ENCODE measurements at places on chromosomes 4 and X. TPM values are rescaled to one million over a fixed set of nuclear protein-coding genes. Genes with fewer than 3 reads are reported as not detected.

The UBQLN2 gene
- total RNA-seq = 11.6 TPM

The RNF212 gene
- total RNA-seq = 0.25 TPM

DNA sequence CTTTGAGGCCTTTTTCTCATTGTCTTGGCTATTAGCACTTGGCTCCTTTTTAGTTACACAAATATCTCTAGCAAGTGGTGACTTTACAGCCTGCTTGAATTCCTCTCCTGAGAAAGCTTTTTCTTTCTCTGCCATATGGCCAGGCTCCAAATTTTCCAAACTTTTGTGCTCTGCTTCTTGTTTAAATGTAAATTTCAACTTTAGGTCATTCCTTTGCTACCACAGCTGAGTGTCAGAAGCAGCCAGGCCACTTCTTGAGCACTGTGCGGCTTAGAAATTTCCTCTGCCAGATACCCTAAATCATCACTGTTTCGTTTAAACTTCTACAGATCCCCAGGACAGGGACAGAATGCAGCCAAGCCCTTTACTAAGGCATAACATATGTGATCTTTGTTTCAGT lies 222.4 kb downstream of the FBXO8 start:
- DNase-seq = no peak

DNA sequence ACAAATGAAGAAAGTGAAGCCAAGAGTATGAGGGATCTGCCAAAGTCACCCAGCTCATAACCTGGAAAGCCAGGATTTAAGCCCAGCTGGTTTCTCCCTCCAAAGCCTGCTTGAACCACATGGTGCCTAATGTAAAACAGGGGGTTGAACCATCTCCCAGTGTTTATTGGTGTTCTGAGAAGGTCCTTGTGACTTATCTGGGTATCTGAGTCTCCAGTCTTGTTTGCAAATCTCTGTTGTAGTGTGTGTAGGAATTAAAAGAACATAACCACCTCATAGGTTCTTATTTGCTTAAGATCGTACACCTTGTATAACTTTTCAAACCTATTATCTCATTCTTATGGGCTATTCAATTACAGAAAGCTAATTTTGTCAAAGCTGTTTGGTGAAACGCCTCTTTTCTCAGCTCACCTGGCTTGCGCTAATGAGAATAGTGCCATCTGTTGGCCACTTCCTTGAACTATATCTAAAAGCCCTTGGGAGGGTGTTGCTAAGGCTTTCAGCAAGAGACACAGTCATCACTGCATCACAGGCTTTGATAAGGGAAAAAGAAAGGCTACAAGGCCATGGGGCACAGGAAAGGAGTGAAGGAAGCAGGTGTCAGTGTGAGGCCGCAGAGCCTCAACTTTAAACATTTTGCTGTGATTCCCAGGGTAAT lies 34.0 kb downstream of the ETDB start:
- no peak for DNase-seq

- no peak for DNase-seq
Observed at GRCh38 chr4:7506119-7506518, 71.4 kb upstream of the PSAPL1 start.

The FABP2 gene
- not detected for total RNA-seq

The GRIA3 gene
- total RNA-seq = 3.1 TPM

DNA sequence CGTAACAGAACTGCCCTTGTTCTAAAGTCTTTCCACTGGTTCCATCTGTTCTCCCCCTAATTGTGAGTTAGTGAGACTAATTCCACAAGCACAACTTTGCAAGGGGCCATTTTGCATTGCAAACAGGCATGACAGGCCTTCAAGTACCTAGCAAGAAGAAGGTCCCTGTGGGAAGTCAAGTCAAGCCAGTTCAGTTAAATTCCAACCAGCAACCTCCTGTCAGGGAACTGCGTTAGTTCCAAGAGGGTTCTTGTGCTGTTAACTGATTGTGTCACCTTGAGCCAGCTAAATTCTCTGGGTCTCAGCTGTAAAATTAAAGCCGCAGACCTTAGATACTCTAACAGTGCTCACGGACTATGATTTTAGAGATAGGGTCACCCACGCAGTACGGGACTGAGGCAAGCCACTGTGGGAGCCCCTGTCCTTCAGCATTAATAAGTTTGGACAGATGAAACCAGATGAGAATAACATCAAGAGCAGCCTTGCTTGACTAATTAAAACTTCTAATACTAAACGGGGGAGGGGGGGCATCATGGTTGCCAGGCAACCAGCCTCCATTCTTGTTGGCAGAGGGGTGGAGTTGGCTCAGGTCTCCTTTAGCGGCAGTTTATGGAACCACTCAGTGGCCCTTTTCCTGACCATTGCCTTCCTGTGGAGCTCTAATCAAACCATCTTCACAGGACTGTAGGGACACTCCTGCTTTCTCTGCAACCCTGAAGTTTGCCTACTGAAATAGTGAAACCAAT lies 24.1 kb upstream of the TMEM150C start:
- no peak for DNase-seq

GRCh38 chrX:39652336-39652735 lies 445.4 kb downstream of the BCOR start:
- peak; percentile 44 for DNase-seq

The KLF3 gene
- total RNA-seq = 28.6 TPM

DNA sequence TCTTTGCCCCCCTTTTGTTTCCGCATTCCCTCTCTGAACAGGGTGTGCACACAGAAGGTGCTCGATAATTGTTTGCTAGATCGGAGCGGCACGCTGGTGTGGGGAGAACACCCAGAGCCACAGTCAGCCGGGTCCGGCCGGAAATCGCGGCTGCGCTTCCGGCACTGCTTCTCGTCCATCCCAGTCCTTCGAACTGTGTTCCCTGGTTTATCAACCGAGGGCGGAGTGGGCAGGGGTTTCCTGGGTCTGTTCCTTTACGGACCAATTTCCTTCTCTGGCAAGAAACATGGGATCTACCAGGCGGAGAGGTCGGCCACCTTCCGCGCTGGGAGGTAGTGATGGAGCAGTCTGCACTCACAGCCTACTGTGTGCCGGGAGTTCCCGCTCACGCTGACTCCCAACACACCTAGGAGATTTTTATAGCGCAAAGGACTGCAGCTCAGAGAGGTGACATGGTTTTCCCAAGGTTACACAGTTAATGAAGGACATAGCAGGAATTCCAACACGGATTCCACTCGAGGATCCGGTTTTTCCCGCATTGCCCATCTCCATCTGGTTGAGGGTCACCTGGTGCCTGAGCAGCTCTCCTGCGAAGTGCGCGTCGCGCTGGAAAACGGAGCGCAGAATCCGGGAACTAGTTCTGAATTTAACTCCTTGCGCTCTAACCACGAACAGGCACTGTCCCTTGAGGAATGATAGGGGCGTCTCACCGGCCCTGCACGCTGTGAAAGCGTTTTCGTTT lies 6.8 kb downstream of the MSX1 start:
- no peak for DNase-seq

The ODAM gene
- total RNA-seq = not detected

The PDCL2 gene
- not detected for total RNA-seq

GRCh38 chrX:103201041-103201440 lies 13.9 kb upstream of the BEX4 start:
- no peak for DNase-seq

The TRPC3 gene
- 0.25 TPM for total RNA-seq

GRCh38 chrX:110327336-110327735 lies 9.5 kb upstream of the AMMECR1 start:
- DNase-seq = no peak

DNA sequence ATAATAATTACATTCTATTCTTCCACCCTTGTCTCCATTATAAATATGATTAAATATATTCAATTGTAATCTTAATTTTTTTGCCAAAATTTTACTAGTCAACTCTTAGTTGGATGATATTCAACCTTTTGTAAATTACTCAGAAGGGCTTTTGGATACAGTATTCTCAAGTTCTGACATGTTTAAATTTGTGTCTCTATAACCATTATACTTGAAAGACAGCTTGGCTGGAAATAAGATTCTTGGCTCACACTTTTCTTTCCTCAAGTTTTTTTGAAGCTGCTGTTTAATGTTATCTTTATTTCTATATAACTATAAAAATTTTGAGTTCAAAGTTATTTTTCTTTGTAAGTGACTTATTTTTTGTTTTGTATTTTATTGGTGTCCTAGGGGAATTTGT lies 214.4 kb downstream of the ARAP2 start:
- no peak for DNase-seq

- no peak for DNase-seq
Observed at GRCh38 chr4:128242601-128243000, 45.0 kb downstream of the PGRMC2 start.

GRCh38 chr4:20764366-20764992 lies 64.2 kb downstream of the PACRGL start:
- no peak for DNase-seq

GRCh38 chrX:537151-537550 lies 93.4 kb upstream of the SHOX start:
- DNase-seq = no peak

- DNase-seq = no peak
Observed at GRCh38 chr4:180696460-180697092, 1546.6 kb upstream of the TENM3 start.

DNA sequence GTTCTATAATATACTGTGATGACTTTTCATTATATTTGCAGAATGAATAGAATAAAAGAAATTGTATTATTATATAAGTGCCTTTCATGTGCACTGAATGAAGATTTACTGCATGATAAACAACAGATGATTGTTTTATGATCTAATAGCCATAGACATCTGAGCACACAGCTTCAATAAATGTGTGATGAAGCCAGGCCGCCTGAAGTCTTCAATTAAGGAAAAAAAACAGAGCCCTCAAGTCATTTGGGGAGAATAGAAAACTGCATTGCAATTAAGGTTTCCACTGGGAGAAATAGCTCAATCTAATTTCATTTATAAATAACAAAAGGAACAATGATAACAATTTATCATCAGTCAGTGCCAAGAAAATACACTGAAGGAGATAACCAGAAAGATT lies 955.2 kb downstream of the FSTL5 start:
- no peak for DNase-seq

DNA sequence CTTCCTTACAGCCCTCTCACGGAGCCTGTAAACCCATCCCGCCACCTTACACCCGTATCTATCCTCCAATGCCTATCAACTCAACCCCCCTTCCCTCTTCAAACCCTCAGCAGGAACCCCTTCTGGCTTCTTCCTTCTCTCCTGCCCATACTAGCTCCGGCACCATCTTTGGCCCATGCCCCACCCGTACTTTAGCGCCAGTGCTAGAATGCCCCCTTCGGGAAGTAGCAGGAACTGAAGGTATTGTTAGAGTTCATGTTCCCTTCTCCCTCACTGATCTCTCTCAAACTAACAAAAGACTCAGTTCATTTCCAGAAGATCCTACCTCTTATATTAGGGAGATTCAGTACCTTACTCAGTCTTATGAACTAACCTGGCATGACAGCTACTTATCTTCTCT lies 2.7 kb upstream of the UGT2B15 start:
- DNase-seq = no peak

GRCh38 chr4:89835413-89835812 lies 1.5 kb downstream of the SNCA start:
- no peak for DNase-seq

The MXRA5 gene
- 0.91 TPM for total RNA-seq

DNA sequence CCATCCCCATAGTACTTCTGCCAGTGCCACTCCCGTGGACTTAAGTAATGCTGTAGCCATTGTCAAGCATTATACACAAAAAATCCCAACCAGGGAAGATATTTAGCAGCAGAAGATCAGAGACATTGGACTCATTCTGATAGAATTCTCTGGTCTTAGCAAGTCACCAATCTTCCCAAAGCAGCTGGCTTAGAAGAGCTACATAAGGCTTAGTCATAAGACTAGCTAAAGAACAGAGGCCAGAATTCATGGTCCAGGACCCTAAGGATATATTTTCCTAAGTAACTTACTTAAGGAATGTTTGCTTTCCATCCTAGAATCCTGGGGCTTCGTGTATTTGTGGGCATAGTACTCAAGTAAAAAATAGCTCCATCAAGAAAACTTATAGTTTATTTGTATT lies 100.3 kb upstream of the SLIT2 start:
- no peak for DNase-seq

DNA sequence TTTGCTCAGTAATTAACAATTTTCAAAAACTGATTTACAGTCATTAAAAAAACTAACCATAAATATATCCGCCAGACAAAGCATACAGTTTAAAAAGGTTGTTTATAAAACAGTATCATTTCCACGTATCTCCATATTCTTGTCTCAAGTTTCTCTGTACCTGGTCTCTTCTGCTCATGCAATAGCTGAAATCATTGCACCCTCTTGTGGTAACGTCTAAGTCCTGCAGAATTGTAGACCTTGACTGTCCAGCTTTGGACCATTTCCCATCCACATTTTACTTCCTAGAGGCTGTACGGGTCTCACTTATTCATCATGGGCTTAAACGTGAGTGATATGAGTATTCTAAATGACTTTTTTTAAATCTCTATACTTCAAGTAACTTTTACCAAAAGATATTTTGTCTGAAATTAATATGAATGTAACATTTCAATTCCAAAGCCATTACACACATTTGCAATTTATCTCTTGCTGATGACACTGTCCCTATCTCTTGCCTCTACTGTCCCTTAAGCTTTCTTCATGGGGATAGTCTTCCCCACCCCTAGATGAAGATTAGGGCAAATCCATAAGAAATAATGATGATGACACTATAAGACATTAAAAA lies 118.5 kb downstream of the BTC start:
- no peak for DNase-seq

The KIT gene
- total RNA-seq = 0.23 TPM

DNA sequence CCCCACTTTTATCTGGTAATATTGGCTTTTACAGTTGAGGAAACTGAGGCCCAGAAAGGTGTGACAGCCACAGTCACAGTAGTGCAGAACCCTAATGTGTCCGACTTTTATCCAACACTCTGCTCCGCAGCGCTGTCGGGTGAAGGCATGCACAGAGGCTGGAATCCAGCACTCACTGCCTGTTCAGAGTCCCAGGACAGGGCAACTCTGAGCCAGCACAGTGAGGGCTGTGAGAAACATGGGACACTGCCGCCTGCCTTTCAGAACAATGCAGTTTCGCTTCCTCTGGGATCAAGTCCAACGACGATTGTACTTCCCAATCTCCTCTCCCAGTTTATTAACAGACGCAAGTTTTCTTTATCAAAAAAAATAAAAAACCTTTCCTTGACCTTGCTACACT lies 41.9 kb upstream of the PDGFRA start:
- peak; percentile 45 for DNase-seq

The ARR3 gene
- not detected for total RNA-seq

DNA sequence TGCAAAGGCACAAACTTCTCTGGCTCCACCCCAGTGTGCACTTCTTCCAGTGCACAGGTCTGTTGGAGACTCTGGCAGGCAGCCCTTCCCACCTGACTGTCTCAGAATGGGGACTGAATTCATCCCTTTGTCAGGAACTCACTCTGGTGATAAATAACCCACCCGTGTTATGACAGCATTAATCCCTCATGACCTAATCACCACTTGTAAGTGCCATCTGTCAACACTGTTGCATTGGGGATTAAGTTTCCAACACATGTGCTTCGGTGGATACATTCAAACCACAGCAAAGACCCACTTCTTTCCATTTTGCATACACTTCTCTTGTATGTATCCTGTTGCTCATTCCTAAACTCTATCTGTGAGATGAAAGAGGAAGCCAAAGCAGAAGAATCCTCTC lies 1002.9 kb upstream of the IGFBP7 start:
- no peak for DNase-seq

DNA sequence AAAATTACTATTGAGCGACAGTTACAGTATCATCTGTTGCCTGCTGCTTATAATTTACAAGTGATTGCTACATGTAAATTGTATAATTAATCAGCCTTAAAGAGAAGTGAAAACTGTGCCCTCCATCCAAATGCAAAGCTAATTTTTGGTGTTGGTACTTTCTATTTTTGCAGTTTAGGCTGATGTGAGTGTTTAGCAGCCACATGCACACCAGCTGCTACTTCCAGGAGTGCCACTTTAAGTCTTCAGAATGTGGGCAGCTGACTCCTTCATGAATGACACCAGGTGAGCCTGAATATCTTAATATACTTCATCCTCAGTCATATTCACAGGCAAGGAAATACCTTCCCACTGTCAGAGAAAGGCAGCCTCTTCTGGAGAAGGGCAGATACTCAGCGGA lies 149.8 kb upstream of the RASGEF1B start:
- DNase-seq = no peak

Measured in left lobe of liver (tissue), 2 donors.